Skin of body (tissue), 3 donors: ENCODE measurements at places on chromosomes 6 and 20. TPM values are rescaled to one million over a fixed set of nuclear protein-coding genes. Genes with fewer than 3 reads are reported as not detected.

FAM83B gene
- 47.7 TPM for total RNA-seq

LINC00237 gene
- total RNA-seq, result not detected

C20orf144 gene
- total RNA-seq, result not detected

CRISP3 gene
- total RNA-seq, result 7.4 TPM

EGFL8 gene
- total RNA-seq, result 17.2 TPM

CYP21A2 gene
- not detected for total RNA-seq

KHDRBS2 gene
- total RNA-seq, result 0.30 TPM

MMP24 gene
- total RNA-seq, result 0.39 TPM

CTAGE9 gene
- total RNA-seq, result not detected

TSBP1 gene
- total RNA-seq, result not detected

VNN1 gene
- total RNA-seq, result 0.89 TPM

SLC22A3 gene
- 21.4 TPM for total RNA-seq

FAM217B gene
- 6.2 TPM for total RNA-seq

GHRH gene
- total RNA-seq, result not detected

OR2B2 gene
- not detected for total RNA-seq

SLC17A1 gene
- total RNA-seq, result not detected

GRCh38 chr6:11404838-11405237 lies 132.7 kb upstream of the TMEM170B start:
- peak; percentile 14 for DNase-seq

DNA sequence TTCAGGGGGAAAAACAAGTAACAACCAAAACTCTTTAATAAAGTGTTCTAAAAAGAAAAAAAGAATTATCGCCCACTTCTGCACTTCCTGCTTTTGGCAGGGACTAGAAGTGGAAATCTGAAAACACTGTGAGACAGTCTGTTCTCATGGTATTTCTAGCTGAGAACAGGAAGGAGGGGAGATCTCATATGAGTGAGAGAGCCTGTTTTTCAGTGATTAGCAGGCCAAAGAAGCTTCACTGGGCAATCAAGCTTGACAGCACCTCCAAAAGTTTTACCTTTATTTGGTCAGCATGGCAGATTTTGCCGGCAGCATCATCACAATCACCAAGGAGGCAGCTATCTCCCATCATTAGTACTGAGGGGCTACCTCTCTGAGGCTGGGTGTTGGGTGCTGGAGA lies 79.5 kb upstream of the ATXN1 start:
- no peak for DNase-seq

GRCh38 chr20:43550456-43550855 lies 8.4 kb upstream of the SGK2 start:
- DNase-seq, result no peak

DNA sequence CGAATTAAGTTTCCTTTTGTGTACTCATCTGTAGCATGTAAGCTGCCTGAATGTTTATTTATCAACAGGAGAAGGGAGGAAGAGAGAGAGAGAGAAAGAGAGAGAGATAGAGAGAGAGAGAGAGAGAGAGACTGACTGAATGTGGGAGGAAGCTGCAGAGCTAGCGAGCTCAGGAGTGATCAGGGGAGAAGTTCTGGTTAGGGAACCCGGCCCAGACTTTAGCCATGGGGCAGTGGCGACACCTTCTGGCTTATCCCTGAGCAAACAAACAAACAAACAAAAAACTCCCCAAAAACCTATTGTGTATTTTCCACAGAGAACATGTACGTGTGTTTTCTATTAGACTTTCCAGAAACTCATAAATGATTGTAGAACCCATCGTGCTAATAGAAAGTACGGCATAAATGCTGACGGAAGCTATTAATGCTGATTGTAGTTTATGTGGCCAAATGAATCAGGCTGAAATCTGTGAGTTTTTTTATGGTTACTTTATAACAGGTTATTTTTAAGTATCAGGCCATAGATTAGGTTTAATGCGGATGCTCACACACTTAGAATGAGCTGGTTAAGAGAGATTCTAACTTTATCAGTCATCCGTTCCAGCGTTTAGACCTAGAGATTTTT lies 92.8 kb downstream of the CLIC5 start:
- peak; percentile 88 for DNase-seq

DNA sequence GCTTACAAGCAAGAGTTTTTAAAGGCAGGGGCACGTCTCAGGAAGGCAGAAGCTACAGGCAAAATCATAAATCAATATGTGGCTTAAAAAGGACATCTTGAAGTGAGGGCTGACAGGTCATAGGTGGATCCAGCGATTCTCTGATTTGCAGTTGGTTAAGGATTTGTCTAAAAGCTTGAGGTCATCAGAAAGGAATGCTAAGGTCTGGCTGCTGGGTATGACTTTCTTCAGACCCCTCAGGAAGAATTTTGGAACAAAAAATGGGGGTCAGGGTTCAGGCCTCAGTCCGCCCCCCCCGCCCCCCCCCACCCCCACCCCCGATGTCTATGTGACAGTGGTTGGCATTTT lies 261.9 kb downstream of the CDH4 start:
- DNase-seq, result no peak

- DNase-seq, result no peak
These were observed 97.7 kb downstream of the BTBD9 start for GRCh38 chr6:38542031-38542430.

DNA sequence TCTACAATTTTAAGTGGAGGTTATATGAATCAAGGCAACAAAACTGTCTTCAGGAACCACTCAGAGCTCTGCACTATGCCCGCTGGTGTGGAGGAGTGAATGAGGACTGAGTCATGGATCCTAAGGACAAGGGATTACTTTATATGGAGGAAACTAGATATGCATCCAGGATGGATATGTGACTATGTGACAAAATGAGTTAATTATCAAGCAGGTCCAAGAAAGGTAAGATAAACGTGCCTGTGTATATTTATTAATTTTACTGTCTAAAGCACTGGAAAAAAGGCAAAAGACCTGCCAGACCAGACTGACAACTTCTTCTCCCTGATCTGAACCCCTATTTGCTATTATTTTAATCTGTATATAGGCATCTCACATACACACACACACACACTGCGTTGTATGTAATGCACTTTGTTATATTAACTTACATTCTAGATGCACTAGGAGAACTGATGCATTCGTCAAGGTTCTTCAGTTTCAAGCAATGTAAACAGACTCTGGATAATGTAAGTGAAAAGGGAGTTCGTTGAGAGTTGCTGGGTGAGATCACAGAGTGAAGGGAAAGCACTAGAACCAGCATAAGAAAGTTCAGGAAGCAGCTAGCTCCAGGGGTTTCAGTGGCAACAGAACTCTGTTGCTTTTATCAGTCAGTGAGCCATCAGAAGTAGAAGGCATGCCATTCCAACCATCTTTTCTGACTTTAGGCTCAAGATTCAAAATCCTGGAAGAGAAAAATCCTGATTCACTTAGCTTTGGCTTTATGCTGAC lies 26.4 kb upstream of the ADGRG6 start:
- DNase-seq, result no peak

DNA sequence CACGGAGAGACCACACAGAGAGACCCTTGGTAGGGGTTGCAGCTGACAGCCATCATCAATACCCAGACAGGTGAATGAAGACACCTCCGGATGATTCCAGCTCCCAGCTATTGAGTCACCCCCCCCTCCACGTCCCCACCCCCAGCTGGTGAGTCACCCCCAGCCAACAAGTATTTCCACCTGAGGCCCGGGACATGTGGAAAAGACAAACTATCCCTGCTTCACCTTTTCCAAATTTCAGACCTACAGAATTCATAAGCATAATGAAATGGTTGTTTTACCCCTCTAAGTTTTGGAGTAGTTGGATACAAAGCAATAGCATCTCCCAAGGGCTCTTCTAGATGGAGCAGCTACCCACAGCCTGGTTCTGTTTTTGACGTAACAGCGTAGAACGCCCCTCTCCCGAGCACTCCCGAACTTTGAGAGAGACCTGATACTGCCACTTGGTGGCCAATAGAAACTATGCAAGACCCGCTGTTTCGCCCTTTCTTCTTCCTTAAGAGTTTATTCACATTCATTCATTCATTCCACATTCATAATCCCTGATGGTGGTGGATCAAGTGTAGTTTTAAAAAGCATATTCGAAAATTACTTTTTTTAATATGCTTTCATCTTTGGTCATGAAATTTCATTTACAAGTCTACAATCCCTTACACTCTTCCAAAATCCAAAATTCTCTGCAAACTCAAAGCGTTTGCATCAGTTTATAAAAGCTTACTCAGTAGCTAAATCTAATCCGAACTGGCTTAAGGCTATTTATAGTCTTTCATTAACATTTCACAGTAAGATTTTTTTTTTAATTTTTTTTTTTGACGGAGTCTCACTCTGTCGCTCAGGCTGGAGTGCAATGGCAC lies 15.1 kb upstream of the PPP1R16B start:
- DNase-seq, result no peak

GRCh38 chr6:56659721-56660380 lies 17.2 kb upstream of the DST start:
- no peak for DNase-seq

- DNase-seq, result peak; percentile 69
These were observed 4.0 kb upstream of the SPATS1 start for GRCh38 chr6:44338228-44339122.

DNA sequence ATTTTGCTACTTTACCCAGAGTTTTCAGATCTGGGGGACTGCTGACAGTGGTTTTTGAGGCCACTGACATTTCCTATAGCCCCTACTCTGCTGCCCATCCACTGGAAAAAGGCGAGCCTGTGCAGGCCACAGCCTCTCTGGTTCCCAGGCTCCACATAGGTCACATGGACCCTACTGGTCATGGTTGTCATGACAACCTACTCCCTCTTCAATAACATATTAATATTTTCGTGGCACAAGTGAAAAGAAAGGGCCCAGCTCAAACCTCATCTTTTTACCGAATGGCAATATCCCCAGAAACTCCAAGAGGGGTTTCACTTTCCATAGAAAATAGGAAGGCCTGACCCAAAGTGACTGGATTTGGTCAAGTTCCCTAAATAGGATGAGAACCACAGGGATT lies 11.0 kb upstream of the FOXO3 start:
- DNase-seq, result no peak

GRCh38 chr6:28078836-28079235 lies 1.5 kb upstream of the ZNF165 start:
- no peak for DNase-seq

- DNase-seq, result peak; percentile 88
These were observed 46.2 kb upstream of the ZNF184 start for GRCh38 chr6:27518881-27519795.

- DNase-seq, result no peak
These were observed 17.9 kb upstream of the SNHG17 start for GRCh38 chr20:38452880-38453624.

DNA sequence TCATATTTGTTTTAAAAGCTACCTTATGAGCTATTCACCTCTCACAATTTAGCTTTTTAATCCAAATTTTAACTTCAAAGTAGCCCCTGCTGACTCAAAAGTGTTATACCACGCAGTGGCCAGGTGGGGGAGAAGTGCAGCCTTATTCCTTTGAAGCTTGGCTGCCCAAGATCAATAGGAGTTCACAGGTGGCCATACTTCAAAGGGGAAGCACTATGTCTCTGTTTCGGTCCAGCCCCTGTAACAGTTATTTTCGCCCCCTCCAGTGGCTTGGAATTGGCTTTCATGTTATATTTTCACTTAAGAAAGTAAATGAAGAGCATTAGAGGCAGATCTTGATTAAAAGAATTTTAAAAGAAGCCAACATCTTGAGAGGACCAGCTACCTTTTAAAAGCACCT lies 608.4 kb downstream of the EPHA7 start:
- DNase-seq, result no peak

DNA sequence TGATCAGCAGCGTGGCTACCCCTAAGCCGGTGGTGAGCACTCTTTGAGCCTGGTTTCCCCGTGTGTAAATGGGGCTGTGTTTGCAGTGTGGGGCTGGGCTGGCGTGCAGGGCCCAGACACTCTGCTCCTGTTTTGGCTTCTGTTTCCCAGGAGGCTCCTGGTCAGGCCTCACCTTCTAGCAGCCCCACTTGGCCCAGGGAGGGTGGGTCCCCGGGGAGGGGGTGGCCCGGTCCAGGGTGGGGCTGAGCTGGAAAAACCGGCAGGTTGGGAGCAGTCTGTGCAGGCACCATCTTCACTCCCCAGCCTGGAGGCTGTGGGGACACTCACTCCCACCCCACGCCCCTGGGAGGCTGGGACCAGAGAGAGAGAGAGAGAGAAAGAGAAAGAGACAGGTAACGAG lies 25.3 kb downstream of the CEBPB start:
- DNase-seq, result no peak

GRCh38 chr6:151442371-151442770 lies 9.6 kb downstream of the RMND1 start:
- no peak for DNase-seq

DNA sequence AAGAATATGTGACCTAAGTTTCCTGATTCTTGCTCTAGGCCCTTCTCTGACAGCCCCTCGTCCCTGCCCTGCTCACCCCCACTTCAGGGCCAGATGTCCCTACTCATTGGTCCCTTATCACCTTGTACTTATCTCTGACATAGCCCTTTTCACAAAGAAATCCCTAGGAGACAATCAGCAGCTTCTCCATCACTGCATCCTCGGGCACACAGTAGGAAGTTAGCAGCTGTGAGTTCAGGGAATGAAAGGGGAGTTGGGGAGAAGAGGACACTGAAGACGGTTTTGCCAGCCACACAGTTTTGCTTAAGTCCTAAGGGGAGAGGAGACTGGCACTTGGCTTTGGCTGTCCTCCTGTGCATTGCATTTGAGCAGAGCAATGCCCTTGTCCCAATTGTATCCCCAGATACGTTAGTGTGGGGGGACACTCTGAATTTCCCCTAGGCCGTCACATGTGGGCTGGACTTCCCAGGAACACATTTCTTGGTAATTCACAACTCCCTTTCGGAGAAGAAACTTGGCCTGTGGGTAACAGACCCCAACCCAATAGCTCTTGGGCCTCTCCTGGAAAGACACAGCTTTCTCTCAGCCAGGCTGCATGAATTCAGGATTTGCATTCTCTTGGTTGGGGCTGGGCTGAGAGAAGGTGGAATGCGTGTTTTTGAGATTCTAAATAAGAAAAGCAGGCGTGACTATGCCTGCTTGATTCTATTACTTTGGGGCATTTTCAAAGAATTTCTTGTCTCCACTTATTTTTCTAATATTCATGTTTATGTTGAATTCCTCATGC lies 177.6 kb downstream of the UST start:
- DNase-seq, result no peak

- no peak for DNase-seq
These were observed 104.5 kb downstream of the DCDC2 start for GRCh38 chr6:24253360-24253759.

GRCh38 chr6:28209753-28210535 lies 15.1 kb upstream of the ZSCAN9 start:
- no peak for DNase-seq

DNA sequence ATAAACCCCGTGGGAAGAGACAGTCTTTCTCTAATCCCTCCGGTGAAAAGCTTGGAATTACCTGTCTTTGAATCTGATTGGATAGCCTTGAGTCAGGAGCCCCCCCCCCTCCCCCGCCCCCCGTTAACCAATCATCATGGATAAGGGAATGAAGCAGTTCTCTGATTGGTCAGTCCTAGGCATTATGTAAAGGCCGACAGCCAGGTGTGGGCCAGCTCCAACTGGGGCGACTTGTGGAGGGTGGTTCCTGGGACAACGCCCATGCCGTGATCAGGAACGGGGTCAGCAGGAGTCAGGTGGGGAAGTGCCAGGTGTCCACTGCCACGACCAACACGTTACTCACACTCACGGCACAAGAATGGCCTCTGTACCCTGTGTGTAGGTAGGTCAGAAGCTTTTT lies 406.8 kb upstream of the SULF2 start:
- DNase-seq, result no peak

GRCh38 chr6:154276810-154277628 lies 79.6 kb downstream of the IPCEF1 start:
- no peak for DNase-seq

GRCh38 chr20:60262967-60263603 lies 304.9 kb downstream of the CDH26 start:
- no peak for DNase-seq

GRCh38 chr20:61645732-61646131 lies 393.7 kb downstream of the CDH4 start:
- no peak for DNase-seq

- DNase-seq, result no peak
These were observed 210.4 kb downstream of the ALDH8A1 start for GRCh38 chr6:134739299-134740026.
